ENCODE measurements at places on chromosomes 6 and 20.
A peak's percentile ranks its signal among the peaks of the same experiment; 100 is the strongest.

DNA sequence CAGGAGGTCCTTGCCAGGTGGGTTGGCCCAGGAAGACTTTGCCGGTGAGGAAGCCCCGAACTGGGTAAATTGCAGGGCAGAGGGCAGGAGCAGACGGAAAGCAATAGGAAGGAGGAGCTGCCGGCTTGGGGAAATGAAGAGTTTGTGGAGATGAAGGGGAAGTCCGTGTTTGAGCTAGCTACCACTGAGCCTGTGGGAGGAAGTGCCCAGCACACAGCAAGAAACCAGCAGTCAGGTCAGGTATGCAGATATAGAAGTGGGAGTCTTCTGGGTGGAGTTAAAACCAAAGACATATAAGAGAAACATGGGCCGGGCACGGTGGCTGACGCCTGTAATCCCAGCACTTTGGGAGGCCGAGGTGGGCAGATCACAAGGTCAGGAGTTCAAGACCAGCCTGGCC lies 34.7 kb downstream of the CD24 start:
- DNase-seq, result no peak

GRCh38 chr20:4637081-4637797 lies 84.5 kb upstream of the PRND start:
- no peak for DNase-seq

GRCh38 chr6:31690231-31691077 lies 9.6 kb upstream of the LY6G5C start:
- DNase-seq, result no peak

GRCh38 chr6:45377554-45378333 lies at the start of gene SUPT3H:
SUPT3H (minus strand) TSS chr6:45377934.
- peak; percentile 92 for DNase-seq

DNA sequence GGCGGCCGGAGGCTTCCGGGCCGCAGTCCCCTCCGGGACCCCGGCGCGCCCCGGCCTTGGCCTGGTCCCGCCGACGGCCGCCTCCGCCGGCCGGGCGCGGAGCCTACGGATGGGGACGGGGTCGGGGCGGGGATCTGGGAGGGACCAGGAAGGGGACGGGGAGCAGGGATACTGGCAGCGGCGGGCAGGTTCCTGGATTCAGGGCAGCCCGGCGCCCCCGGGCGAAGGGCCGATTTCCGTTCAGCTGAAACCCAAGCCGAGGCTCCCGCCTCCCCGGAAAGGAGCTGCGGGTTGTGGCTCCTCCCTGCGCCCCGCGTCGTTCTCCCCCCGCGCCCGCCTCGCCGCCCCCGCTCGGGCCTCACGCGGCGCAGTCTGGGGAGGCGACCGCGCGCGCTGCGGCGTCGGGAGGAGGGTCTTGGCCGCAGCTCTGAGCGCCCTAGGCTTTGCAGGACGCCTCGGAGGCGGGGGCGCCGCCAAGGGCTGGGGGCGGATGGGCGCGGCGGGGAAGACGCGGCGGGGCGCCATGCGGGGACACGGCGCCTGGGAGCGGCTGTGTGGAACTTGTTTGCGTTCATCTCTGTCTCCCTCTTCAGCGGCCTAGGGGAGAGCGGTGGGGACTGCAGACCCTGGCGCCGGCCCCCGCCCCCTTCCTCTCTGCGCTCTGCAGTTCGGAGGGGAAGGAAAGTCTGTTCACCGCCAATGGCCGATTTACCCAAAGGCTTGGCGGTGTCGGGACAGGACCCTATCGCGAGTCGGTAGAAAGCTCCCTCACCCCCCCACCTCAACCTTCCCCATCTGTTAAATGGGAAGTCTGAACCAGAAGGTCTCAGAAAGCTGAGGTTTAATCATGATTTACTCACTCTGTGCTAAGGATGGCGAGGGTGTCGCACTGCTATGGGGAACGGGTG lies 22.7 kb upstream of the TMEM181 start:
- DNase-seq, result no peak

- no peak for DNase-seq
These were observed 54.2 kb upstream of the FRMD1 start for GRCh38 chr6:168133168-168133561.

GRCh38 chr20:41369673-41370072 lies 3.1 kb upstream of the EMILIN3 start:
- no peak for DNase-seq

- DNase-seq, result no peak
These were observed 309.8 kb upstream of the SUPT3H start for GRCh38 chr6:45687570-45687969.

DNA sequence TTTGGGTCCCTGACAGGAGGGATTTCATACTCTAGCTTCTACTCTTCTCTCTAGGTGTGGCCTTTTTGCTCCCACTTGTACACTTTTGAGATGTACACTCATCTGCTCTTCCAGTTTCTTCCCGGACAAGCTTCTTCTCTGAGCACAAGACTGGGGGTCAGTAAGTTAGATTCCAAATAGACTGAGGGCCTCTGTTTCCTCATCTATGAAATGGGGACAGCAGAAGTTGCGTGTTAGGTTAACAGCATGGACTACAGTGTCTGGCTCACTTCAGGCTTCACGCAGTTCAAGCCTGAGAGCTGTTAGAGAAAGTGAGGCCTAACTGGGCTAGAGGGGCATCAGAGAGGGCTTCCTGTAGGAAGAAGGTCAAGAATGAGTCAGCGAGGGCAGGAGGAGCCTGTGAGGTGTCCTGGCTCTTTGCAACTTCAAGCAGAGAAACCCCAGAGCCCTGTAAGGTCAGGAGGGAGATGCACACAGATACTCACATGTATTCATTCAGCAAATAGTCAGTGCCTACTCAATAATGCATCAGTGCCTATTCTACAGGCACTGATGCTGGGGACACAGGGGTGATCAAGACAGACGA lies 20.6 kb downstream of the XKR7 start:
- DNase-seq, result no peak

- no peak for DNase-seq
These were observed 15.6 kb downstream of the SNX5 start for GRCh38 chr20:17952692-17953684.

DNA sequence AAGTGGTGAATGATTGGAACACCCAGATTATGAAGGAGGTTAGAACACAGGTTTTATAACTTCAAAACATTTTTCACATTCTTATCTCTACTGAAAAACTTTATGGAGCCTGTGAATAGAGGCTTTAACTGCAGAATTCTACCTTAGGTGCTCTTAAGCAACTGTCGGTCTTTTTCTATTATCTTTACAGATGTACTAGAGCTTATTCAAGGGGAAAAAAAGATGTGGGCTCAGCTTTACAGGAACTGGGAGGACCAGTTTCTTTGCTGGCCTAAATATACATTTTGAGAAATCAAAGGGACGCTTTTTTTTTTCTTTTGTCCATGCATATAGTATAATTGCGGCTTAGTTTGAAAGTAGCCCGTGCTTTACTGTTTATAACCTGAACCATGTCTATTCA lies 58.9 kb downstream of the UST start:
- DNase-seq, result no peak

DNA sequence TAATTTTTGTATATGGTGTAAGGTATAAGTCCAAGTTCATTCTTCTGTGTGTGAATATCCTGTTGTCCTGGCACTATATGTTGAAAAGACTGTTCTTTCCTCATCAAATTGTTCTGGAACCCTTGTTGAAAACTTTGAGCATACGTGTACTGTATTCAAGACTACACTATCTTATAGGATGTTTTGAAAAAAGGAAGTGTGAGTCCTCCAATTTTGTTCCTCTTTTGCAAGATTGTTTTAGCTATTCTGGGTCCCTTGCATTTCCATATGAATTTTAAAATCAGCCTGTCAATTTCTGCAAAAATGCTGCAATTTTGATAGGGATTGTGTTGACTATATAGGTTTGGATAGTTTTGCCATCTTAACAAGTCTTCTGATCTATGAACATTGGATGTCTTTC lies 195.2 kb downstream of the BACH2 start:
- no peak for DNase-seq

DNA sequence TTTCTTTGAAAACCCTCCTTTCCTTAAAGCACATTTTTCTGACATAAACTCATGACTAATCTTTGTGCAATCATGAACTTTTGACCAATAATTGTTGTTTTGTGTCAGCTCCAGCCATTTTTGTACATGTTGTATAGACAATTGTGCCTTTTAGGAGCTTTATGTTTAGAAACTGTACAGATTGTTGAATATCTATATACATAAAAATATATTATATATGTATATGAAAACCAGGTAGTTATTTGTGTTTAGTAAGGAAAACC lies 125.7 kb upstream of the EDN1 start:
- DNase-seq, result no peak

DNA sequence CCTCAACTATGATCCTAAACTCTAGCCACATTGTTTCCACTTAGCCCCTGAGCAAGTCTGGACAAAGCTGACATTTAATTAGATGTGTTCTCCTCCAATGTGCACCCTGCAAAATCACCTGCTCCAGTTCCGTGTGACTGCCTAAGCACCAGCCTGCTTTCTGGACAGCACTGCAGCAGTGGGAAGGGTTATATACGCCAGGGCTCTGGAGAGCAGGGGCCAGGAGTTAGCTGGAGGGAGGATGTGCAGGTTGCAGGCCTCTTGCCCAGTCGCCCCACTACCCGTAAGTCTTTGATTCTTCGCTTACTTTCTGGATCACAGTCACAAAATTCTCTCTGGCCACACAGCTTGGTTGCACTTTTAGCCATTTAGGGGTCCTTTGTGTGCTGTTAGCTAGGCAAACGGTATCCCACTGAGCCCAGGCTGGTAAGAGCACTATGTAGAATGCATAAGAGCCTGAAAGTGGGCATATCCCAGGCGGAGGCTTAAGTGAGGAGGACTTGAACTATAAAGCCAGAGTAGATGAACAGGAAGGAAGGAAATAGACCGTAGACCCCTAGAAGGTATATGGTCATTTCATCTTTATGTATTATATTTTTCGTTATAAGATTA lies 10.7 kb upstream of the PLEKHG1 start:
- DNase-seq, result no peak
